ENCODE measurements at places on chromosomes 6 and 20.

GRCh38 chr20:32527052-32527446 lies 58.1 kb downstream of the NOL4L start:
- no peak for DNase-seq

DNA sequence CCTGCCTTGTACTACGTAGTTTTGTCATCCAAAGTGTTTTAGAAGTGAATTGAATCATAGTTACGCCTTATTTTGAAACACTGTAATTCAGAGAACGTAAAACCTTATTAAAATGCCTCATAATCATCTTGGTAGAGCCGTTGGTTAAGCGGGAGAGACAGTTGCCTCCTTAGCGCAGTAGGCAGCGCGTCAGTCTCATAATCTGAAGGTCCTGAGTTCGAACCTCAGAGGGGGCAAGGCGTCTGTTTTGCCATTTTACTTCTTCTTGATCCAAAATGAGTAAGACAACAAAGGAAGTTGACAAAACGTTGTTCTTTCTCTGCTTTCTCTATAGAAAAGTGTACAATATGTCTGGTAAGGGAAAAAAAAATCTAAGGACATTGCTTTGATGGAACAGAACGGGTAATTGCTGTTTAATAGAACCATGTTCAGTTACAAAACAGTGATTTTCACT lies 20.7 kb upstream of the TRIM27 start:
- peak; percentile 73 for DNase-seq

DNA sequence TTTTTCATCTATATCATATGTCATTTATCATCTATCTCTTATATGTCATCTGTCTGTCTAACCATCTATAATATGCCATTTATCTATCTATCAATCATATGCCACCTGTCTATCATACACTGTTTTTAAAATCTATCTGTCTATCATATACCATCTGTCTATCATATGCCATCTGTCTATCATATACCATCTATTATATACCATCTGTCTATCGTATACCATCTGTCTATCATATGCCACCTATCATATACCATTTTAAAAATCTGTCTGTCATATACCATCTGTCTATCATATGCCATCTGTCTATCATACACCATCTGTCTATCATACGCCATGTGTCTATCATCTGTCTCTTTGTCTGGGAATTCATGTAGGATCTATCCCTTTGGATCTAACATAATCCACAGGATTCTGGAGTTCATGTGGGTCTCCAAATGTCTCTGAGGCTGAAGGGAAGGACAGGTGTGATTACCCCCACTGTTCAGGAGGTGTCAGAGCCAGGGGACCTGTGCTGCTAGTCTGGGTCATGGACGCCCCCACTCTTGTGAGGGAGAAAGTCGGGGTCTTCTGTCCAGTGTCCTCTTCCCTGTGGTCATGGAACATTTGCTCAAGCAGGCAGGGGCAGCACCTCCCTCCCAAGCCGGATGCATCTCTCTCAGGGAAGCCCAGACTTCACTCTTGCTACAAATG lies 36.9 kb upstream of the FRMD1 start:
- no peak for DNase-seq

- DNase-seq: no peak
Measured at GRCh38 chr6:143885116-143885515, 20.8 kb downstream of the ZC2HC1B start.

GRCh38 chr20:48324744-48325143 lies 503.1 kb downstream of the PREX1 start:
- no peak for DNase-seq

DNA sequence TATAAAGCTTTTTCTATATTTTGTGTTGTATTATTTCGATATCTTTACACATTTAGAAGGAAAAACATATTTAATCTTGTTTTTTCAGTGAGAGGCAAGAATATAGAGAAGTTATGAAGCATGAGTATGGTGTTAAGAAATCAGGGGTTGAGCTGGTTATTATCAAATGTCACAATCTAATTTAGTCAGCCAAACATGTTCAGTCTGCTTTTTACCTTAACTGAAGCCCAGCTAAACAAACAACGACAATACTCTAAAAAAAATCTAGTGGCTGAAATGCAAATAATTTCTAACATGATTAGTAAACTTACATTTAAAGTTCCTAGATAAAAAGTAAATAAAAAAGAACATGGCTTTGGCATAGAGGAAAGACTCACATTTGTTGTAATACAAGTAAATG lies 433.8 kb upstream of the NRSN1 start:
- DNase-seq: no peak

DNA sequence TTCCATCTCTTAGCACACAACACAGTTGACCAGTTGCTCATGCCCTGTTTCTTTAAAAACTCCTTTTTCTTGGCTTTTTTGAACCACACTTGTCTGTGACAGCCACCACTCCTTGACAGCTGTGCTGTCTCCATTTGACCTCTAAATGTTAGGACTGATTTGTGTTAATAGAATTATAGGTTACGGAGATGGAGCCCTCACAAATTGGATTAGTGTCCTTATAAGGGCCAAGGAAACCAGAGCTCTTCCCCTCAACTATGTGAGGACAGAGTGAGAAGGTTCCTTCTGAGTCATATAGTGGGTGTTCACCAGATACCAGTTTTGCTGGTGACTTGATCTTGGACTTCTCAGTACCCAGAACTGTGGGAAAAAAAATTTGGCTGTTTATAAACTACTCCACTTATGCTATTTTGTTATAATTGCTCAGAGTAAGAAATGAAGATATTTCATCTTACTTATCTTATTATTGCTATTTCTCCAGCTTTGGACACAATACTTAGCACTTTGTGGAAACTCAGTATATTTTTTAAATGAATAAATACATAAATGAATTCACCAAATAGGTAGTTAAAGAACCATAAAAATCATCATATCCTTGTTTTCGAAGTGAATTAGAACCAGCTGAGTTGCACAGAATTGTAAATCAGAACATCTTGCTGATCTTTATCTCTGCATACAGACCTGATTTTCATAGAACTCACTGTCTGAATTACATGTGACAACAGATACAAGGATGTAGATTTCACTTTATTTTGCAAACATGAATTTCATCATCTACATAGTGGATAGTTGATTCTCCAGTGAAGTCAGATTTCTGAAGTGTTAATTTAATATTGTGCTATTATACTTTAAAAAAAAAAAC lies 598.5 kb upstream of the IRAK1BP1 start:
- DNase-seq: no peak

GRCh38 chr6:148513145-148514071 lies 170.8 kb downstream of the SASH1 start:
- no peak for DNase-seq

DNA sequence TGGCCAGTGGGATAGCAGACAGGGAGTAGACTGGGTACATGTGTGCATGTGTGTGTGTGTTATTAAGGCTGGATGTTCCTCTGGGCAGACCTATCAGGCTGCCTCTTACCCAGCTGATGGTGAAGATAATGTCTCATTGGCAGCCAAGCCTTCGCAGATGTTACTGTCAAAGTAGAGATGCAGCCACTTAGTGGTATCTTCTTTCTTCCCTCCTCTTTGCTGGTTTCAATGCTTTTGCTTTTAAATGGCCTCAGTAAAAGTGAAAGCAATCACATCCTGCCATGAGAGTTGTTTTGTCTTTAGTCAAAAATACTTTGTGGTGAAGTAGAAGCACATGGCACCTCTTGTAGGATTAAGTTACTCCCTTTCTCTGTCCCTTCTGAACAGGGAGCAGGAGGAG lies 57.5 kb downstream of the SNRNP48 start:
- DNase-seq: no peak

DNA sequence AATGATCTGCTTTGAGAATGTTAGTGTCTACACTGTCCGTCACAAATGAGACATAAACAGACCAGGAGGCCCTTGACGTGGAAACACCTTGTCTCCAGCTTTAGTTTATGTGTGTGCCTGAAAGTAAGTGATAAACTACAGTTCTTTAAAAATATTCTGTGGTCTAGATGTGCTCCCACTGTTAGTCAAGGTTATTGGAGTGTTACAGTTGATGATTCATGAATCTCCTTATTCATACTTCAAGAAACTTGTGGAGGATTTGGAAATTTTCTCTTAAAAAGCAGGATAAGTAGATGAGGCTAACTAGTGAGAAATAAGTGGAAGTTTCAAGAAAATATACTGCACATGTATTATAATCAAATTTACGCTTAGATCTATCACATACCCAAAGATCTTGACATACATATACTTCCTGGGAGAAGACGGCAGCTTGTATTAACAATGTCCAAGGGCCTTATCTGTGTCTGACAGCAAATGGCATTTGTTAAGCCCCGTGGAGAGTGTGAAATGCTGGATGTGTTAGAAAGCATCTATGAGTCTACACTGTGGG lies 90.5 kb upstream of the MBOAT1 start:
- DNase-seq: no peak

DNA sequence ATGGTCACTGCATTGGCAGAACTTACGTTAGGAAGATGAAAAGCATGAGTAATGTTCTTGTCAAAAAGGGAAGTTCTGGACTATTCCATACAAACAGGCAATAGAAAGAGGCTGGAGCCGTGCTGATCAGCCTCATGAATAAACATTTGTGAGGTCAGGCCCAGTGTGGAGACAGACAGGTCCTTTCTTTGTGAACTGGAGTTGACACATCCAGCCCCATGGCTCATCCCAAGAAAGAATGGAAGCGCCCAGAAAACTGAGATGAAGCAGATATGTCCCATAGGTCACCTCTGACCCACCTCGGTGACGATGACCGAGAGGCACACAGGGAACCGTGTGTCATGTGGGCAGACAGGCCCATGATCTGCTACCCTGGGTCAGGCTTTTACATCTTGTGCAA lies 276.0 kb upstream of the SGK1 start:
- no peak for DNase-seq

- DNase-seq: no peak
Measured at GRCh38 chr20:35739294-35740163, 2.5 kb downstream of the RBM39 start.

DNA sequence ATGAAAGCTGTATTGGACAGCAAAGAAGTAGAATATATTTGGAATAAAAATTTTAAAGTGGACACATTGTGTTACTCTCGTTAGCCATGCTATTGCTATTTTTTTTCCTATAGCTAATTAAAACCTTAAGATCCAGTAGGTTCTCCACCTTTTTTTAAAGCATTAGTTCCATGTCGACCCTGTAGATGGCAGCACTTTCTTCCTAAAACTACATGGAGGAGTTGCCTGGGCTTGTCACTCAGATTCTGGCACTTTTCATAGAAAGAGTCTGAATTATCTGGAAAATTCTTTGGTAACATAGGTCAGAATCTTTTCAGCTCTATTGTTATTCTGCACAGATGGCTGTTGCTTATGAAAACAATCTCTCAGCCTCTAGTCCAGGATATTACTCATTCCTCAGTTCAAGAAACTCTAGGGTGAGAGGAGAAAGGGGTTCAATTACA lies 42.0 kb upstream of the ESR1 start:
- peak; percentile 57 for DNase-seq

- DNase-seq: no peak
Measured at GRCh38 chr20:41314386-41314785, 3.1 kb downstream of the ZHX3 start.

DNA sequence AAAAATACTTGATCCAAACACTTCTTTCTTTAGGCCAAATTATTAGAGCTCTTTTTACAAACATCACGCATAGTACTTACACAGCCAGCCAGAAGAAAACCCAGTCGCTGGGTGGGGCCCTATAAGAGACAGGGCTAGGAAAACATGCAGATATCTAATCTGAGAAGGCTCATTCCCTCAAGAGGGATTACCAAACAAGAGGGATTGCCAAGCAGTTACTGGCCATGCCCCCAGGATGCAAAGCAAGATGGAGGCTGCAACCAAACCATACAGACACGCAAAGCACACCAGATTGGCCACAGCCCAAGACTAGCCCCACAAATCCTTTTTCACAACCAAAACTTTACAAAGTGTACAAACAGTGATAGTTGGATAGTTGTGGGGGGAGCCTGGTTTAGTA lies 1235.4 kb upstream of the GJE1 start:
- no peak for DNase-seq

DNA sequence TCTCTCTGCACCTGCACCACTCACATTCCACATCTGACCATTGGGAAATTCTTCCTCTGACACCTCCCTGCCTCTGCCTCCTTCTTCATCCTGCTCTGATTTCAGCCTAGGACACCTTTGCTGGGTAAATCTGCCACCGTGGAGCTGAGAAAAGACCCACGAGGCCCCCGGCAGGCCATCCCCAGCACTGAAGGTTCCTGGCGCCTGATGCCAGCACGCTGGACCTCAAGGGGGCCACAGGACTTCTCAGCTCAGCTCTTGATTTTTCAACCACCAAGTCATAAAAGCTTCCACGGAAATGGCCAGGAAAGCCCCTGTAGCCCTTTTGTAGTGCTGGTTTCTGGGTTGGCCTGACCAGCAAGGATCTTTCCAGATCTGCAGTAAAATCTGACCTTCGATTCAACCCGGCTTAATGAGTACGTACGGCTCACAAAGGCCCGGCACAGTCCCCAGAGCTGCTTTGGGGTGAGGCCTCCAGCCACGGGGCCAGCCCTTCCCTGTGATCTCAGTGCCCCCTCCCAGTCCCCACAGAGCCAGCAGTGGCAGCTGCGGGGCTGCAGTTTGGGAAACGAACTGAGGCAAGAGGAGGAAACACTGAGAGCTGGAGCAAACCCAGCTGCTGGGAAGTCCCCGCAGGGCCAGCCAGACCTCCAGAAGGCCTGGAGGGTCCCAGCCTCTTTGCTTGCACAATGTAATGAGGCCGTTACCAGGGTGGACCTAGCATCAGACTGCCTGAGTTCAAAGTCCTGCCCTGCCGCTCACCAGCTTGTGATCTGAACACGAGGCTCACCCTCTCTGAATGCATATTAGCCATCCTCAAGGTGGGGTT lies 157.5 kb downstream of the BMP7 start:
- DNase-seq: peak; percentile 22

GRCh38 chr6:3379482-3380060 lies 77.3 kb downstream of the SLC22A23 start:
- no peak for DNase-seq

DNA sequence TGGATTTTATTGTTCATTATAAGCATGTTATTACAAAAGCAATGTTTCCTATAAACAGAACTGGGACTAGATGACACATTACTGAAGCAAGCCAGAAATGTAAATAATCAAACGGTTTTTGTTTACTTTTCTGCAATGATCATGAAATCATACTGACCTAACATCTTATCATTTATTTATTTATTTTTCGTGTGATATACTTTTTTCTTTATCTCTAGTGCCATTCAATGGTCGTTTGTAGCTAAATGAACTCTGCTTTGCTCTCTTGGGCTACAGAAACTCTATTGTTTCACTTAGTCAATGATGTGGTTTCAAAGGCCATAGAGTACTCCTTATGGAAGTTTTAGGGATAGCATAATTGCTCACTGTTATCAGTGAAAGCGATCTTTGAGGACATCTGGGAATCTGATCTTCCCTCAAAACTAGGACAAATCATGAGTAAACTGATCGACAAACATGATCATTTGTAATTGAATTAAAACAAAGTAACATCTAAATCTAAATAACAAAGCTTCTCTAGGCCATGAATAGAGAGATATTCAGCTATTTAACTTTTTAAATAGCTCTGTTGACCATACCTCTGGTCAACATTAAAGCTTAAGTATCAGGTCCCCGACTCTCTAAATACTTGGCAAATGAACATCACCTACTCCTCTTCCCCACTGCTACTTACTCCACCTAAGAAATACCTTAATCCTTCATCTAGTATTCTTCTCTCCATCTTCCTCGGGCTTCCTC lies 933.4 kb downstream of the TFAP2A start:
- DNase-seq: no peak

Data from WERI-Rb-1 (cell line).